COR-L47 (cell line): ENCODE measurements at places on chromosomes 2 and 18.

DNA sequence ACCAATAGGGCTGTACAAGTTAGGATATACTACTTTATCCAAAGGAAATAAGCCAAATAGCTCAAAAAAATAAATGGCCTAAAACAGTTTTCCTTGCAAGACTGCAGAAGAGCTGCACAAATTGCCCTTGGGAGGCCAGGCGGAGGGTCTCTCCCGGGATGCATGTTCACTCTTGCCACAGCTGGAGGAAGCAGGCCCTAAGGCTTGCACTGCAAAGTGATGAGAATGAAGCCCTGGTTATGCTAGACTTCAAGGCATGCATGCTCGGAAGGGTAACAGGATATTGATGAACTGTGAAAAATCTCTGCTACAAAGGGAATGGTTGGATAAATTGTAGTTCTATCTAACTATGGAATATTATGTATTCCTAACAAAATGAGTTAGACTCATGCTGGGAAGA, 27.5 kb upstream of the LDLRAD4 start:
- DNase-seq = no peak

- peak; percentile 15 for DNase-seq
These were observed 79.7 kb downstream of the AGAP1 start for GRCh38 chr2:235573331-235574221.

- no peak for DNase-seq
These were observed 840.9 kb downstream of the GALR1 start for GRCh38 chr18:78090584-78090983.

GRCh38 chr2:96831679-96832078, 12.1 kb downstream of the ANKRD23 start:
- DNase-seq = no peak

GRCh38 chr18:21191596-21192307, 50.3 kb upstream of the GREB1L start:
- DNase-seq = peak; percentile 86

DNA sequence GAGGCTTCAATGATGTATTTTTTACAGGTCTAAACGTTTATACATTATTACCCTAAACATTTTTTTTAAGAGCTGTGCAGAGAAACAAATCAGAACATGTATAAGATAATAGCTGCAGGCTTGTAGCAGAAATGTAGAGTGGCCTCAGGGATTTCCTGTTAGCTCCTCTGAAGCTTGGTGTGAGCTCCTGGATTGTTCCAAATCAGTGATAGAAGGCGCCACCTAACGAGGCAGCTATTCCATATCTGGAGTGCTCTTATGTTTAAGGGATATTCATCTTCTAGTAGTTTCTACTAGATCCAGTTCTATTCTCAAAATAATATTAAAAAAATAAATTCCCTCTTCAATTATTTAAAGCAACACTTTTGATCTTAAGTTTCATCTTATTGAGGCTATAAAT, 93.1 kb downstream of the LRP1B start:
- DNase-seq = no peak

- DNase-seq = no peak
These were observed at the start of gene CNGA3 for GRCh38 chr2:98346311-98347236. Gene CNGA3 (plus strand): TSS chr2:98346456. CDS start chr2:98369976, 23,520 bp downstream.

DNA sequence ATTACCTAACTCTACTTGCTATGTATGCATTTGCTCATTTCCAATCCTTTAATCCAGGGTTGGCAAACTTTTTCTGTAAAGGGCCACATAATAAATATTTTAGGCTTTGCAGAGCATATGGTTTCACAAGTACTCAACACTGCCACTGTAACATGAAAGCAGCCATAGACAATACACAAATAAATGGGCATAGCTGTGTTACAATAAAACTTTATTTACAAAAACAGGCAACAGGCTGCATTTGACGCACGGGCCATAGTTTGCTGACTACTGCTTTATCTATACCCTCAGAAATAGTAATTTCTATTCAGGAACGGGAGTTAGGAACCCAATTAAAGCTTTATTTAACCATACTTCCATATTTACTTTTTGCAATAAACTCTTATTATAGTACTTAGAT, 138.7 kb downstream of the DHRS9 start:
- DNase-seq = no peak

DNA sequence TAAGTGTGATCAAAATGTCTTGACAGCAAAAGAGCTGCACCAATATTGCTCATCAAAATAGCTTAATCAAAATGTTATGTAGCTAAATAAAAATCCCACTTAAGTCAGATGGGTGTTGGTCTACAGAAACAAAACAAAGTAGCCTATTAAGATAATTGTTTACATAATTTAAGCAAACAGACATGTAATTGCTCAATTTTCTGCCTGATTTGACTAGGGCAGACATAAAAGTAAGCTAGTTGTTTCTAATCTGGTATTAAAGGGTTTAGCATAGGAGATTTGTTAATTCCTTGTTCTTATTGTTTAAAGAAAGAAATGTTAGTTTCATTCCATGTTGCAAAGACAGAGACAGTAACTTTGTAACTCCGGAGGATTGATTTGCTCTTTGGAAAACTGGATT, 11.5 kb upstream of the FEZ2 start:
- DNase-seq = peak; percentile 37

- DNase-seq = no peak
These were observed 132.0 kb downstream of the SNTG2 start for GRCh38 chr2:1082456-1083205.

DNA sequence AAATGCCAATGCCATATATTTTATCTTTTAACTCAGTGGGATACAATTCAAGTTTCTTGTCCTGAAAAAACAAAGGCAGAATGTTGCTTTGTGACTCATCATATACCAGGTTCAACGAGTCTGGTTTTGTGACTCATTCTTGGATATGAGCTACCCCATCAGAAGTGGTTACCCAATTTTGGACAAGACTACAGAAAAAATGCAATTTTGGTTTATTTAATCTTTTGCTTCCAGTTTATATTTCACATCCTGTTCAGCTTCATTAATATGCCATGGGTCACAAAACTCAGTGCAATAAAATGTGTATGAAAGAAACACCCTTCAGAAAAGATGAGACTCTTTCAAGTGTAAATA, 25.0 kb downstream of the FN1 start:
- no peak for DNase-seq

DNA sequence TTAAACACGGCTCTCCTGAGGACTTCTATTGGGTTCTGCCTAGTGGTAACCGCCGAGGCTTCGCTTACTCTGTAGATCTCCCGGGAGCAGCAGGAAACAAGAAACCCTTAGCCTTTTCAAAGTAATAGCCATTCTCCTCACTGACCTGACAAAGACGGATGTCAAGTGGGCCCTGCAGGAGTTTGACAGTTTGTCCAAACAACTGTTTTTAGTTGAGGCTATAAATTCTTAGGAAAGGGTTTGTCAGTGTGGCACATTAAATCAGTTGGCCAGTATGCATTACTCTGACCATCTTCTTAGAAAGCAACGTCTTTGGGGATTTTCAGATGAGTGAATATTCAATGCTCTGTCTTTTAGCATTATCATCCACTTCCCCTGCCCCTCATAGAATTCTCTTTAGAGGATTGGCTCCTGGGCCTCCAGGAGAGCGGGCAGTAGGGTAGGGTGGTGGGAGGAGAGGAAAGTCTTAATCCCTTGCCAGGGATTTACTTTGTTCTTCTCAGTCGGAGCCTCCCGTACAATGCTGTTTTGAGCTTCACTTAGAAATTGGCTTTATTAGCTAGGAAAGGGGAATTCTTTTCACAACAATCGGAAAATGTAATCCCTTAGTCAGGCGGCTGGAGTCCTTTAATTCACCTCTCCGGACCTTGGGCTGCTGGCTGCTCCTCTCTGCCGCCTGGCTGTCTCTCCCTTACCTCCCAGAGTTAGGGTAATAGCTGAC, 13.3 kb upstream of the C18orf32 start:
- DNase-seq = no peak

DNA sequence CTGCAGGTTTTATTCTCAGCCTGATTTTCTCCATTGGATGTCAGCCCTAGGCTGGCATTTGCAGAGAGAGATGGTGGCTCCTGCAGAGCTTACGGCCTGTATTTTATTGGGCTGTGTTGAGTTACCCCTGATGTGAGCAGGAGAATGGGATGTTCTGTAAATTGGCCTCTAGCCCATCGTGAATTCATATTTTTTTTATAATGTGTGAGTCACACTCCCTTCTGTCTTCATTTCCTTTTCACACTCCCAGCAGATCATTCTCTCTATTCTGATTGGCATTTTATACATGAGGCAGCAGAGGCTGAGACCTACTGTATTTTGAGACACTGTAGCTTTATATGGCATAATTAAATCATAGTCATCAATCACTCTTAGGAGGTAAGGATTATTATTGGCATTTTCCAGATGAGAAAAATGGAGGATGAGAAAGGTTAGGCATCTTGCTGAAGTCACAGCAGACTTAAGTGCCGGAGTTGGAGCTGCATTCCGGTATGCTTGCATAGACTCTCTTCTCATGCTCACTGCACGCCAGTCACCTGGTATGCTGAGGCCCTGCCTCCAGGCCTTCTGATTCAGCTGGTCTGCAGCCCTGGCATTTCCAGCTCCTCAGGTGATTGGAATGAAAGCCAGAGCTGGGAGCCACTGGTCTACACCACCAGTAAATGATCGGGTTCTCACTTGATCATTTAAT, 142.4 kb downstream of the NEDD4L start:
- DNase-seq = no peak

DNA sequence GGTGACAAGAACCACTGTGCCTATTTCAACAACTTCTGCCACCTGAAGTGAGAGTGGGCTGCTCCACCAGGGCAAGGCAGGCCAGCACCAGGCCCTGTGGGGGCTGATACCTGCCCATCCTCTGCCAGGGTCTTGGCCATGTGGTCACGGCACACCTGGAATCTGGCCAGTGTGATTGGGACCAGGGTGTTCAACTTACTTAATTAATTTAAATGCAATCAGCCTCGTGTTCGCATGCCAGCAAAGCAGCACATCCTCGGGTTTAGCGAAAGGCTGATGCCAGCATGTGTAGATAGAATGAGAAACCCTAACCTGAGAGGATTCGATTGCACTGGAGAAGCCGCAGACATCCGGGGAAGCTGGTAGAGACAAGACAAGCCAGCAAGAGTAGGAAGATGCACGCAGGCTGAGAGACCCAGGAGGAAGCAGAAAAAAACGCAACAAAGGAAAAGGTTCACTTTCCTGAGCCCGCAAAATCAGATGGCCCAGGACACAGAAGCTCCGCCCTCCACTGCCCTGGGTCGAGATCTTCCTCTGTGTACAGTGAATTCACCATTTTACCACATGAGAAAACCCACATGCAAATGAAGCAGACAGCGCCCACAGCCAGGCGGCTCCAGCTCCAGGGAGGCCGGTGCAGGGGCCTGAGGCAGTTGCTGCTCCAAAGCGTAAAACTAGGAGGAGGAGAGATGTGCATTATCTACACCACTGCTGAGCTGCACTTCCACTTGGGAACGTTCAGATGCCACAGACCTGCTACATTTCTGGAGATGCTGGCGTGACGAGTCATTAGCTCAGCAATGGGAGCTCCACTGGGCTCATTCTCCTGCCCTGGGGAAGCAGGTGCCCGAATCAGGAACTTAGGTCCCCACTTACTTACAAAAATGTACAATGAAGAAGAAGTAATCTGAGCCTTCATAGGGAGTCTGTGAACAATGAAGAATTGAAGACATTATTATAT, 92.1 kb downstream of the TMEM18 start:
- no peak for DNase-seq

- DNase-seq = peak; percentile 93
These were observed at the start of gene USP34 for GRCh38 chr2:61470965-61471904. Gene USP34 (minus strand): TSS chr2:61471087. CDS start chr2:61470692, 395 bp downstream.

- DNase-seq = no peak
These were observed 36.7 kb downstream of the SFXN5 start for GRCh38 chr2:73034661-73035375.

DNA sequence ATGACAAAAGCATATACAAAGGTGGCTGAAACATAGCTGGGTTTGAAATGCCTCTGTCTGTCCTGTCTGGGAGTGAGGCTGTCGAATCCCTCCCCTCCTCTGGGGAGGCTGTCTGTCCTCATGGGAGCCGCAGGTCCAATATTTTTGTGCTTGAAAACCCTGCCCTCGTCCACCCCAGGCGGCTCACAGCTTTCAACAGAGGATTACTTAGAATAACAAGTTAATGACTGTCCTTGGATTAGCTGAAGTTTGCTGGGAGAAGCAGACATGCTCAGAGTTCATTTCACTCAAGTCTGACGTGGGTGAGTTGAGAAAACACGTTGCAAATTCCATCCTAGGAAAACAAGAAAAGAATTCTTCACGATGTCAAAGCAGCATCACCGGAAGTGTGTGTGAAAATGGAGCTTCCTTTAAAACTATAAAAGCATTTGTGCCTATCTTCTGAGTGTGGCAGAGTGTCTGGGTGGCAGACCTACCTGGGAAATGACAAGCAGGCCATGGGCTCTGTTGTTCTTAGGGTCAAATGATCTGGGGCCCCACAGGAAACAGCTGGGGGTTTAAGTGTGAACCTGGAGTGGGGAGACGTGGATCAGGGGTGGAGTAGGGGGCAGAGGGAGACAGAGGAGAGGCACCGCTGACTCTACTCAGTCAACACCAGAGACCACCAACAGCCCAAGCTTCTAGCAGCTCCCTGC, 77.1 kb downstream of the DDX1 start:
- DNase-seq = no peak

DNA sequence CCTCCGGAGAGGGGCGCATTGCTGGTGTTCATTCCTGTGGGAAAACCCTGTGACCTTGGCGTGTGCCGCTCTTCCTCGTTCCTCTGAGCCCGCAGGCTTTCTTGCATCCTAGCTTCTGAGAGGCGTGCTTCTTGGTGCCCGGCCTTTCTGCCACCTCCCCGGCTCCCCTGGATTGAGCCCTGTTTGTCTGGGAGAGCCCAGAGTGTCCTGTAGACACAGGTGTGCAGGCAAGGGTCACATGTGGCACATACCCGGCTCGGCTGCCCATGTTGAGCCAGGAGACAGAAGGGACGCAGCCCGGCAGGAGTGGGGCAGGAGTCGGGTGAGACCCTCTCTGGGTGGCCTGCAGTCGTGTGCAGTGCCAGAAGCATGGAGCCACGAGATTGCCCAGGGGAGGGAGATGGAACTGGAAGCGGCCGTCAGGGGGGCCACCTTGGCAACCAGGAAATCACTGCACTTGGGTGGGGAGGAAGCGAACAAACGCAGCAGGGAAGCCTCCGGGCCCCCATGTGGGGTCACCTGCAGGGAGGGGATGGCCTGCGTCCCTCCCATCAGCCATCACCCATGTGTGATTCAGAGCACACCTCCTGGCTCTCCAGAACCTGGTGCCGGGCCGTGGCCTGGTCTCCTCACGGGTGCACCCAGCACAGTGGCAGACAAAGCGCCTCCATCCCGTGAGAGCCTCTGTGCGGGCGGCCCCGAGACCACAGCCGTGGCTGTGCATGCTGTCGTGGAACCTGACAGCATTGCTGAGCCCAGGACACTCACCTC, 92.9 kb downstream of the SH3BP4 start:
- DNase-seq = no peak

GRCh38 chr2:224716201-224716600, at the start of gene CCDC195:
Gene CCDC195 (minus strand): TSS chr2:224716365. CDS start chr2:224716365, 0 bp downstream.
- no peak for DNase-seq
